ENCODE measurements at places on chromosomes 1 and 21.

GRCh38 chr1:42831273-42831672 lies 14.1 kb upstream of the SVBP start:
- DNase-seq, result no peak

DNA sequence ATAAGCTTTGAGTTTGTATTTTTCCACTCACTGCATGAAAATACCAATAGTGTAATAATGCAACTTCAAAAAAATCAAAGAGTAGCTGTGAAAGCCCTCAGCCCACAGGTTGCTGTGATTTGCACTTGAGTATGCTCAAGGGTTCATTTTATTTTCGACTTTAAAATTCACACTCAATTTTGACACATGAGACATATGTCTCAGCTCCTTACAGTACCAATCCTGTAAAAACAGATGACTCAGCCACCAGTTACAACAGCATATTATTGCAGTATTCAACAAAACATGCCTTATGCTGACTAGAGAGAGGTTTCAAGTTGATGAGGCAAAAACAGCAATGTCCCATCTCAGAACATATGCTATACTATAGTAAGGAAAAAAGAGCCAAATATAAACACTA lies 66.1 kb downstream of the CYYR1 start:
- DNase-seq, result no peak

GRCh38 chr1:47881505-47882442 lies 115.4 kb downstream of the TRABD2B start:
- DNase-seq, result no peak

- no peak for DNase-seq
These were observed 944.5 kb downstream of the KCNT2 start for GRCh38 chr1:195663549-195664280.

DNA sequence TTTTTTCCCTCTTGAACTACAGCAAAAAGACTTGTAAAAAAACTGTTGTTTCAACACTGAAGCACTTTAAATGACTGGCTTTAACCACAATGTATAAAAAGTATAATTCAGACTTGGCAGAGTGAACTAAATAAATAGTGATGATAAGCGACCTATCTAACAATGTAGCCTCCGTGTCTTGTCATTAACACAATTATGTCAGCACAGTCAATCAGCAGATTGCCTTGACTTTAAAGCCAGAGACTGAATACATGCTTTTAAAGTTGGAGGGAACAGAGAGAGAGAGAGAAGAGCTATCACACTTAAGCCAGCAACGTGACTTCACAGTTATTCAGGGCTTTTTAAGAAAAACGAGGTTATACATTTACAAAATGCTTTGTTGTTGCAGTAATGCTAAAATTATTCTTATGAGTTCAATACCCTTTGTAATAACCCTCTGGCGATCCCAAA lies 378.1 kb downstream of the LMO4 start:
- DNase-seq, result no peak

GRCh38 chr1:229981736-229982135 lies 85.3 kb upstream of the GALNT2 start:
- no peak for DNase-seq

GRCh38 chr21:33975548-33976081 lies 60.0 kb upstream of the ATP5PO start:
- peak; percentile 92 for DNase-seq

DNA sequence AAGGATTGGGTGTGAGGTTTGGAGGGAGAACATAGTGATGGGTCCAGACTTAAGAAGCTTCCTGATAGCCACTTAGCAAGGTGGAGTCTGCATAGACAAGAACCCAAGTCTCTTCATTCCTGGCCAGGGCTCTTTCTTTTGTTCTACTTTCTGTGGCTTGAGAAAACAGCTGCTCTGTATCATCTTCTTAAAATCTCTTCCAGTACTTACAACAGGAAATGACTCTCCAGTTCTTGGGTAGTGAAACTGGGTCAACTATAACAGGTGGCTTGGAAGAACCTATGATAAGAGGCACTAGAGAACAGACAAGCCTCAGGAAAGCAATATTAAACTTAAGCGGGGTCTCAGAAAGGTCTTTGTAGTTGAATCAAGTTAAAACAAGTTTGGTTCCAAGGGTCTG lies 148.1 kb upstream of the USP24 start:
- DNase-seq, result peak; percentile 12

GRCh38 chr1:241779897-241780296 lies 68.1 kb upstream of the EXO1 start:
- DNase-seq, result no peak

GRCh38 chr1:119564548-119564947 lies 57.5 kb downstream of the HSD3B1 start:
- DNase-seq, result peak; percentile 32

DNA sequence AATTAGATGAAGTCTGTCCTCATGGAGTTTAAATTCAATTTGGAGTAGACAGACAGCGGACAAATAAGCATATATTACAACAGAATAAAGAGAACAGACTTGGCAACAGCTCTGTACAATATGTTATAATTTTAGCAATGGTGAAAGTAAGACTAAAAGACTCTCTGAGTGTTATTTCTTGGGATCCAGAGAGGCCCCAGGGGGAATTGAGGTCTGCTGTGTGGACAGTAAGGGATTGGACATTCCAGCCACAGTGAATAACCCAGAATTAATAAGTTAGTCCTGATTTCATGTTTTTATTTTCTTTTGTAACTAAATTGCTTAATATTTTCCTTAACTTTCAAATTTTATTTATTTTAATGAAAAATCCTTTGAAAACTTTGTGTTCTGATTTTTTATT lies 101.7 kb downstream of the PATJ start:
- DNase-seq, result no peak

- no peak for DNase-seq
These were observed 74.1 kb upstream of the CASZ1 start for GRCh38 chr1:10870493-10871096.

DNA sequence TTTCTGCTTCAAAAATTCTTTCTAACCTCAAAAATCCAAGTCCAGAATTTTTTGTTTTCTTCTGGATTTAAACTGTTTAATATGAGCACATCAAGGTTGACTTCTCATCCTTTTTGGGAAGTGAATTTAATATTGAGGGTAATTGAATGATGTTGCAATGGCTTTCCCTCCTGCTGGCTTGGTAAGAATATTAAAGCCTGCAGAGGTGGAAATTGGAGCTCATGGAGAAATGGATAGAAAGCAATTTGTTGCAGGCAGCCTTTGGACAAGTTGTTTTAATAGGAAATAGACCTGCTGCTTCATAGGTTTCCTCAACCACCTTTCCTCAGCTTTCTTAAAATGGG lies 124.7 kb downstream of the SYT2 start:
- no peak for DNase-seq

GRCh38 chr21:45641480-45642035 lies 2.0 kb upstream of the PCBP3 start:
- no peak for DNase-seq

- no peak for DNase-seq
These were observed 517.4 kb downstream of the KIF26B start for GRCh38 chr1:245671966-245672767.

GRCh38 chr1:93504247-93505033 lies 56.5 kb downstream of the FNBP1L start:
- DNase-seq, result no peak

DNA sequence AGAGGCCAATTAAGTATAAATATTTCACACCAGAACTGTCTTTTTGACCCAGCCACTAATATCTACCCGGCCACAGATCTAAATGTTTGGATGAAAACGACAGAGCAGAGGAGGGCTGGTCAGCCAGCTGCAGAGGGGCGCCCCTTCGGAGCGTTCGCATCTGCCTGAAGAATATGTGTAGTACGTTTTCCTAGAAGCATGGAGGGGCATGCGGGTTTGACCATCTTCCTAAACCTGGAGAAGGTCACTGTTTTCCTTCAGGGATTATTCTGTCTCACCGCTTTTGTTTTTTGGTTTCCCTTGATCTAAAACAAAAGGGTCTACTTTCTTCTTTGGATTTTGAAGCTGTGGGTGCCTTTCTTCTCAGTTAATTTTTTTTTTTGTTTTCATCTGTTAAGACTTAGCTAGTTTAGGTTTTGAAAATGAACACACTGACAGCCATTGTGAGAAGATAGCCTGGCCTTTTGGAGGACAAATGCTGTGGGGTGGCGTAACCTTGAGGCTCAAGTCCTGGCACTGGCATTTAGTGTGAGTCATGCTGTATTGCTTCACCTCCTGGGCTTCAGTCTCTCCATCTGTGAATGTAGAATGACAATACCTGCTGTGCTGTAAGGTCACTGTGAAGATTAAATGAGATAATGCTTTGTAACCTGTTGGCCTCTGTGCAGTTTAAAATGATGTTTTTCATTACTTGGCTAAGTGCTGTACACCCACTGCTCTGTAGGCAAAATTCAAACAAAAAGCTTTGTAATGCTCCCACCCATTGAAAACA lies 74.1 kb upstream of the IRF2BP2 start:
- no peak for DNase-seq

DNA sequence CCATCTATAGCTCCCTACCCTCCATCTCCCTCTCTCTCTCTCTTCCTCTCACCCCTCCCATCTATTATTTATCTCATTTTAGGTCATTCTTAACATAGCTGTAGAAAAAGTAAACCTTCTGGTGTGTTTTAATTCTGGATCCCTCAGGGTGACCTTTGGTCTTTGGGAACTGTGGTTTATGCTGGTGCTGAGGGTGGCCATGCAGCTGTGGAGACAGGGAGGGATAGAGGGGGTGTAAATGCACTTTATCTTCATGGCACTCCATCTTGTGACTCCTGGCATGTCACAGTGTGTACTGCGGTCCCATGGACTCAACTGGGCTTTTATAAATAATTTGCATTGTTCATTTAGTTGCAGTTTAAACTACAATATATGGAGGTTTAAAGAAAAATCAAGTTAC lies 50.2 kb upstream of the RUNX1 start:
- DNase-seq, result no peak

GRCh38 chr1:34363915-34364314 lies 187.2 kb downstream of the C1orf94 start:
- DNase-seq, result no peak

DNA sequence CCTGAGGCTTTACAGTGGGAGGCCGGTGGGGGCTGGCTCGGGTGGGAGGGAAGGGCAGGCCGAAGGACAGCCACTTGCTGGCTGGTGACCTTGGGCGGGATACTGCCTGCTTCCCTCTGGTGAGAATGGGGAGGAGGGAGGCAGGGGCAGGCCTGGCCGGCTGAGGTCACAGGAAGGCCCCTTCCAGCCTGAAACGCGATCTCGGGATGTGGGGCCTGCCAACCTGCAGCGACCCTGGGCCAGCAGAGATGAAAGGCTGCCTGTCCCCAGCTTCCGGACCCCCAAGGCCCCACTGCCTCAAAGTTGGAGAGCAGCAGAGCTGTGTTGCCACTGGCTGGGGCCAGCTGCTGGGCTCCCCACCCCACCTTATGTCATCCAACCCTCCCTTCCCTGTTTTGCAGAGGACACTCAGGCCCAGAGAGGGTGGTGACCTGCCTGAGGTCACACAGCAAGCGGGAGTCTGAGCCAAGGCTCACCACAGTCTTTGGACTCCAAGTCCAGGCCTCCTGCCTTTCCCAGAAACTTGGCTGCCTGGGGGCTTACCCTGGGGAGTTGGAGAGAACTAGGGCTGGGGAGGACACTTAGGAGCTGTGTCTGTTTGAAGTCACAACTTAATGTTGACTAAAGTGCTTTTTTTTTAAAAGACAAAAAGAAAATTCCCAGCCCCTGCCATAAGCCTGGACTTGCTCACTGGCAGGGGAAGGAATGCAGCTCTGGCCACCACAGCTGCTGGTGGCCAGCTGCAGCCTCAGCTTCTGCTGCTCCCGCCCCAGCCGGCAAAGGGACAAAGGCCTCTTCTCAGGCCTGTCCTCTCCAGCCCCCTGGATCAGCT lies 14.8 kb upstream of the WASF2 start:
- DNase-seq, result no peak

DNA sequence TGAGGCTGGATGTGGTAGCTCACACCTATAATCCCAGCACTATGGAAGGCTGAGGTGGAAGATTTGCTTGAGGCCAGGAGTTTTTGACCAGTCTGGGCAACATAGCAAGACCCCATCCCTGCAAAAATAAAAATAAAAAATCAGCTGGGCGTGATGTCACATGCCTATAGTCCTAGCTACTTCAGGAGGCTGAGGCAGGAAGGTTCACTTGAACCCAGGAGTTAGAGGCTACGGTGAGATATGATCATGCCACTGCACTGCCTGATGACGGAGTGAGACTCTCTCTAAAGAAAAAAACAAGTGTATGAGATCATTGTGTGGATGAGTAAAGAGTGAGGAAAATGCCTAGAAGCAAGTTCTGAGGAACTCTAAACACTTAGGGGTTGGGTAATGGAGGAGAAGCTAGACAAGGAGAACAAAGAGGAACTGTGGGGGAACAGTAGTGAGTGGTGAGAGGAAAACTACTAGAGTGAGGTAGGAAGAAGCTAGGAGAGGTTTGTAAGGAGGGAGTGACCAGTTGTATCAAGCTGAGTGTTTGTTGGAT lies 17.0 kb downstream of the CLIC4 start:
- DNase-seq, result no peak

- DNase-seq, result no peak
These were observed 64.8 kb downstream of the NAV1 start for GRCh38 chr1:201603613-201604232.

DNA sequence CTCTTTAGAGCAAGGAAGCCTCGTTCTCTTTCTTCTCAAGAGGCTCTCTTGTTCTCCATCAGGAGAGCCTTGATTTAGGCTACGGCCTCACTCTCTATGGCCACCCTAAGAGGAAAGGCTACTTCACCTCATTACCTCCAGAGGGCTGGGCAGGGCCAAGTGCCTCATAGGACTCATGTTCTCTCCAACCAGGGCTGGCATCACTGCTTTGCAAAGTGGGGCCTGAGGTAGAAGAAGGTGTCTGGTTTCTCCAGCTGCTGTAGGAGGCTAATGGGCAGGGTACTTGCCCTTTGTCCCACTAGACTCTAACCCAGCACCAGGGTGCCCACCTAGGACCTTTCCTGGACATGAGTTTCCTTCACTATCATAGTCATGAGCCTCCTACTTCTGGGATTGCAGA lies 2.1 kb upstream of the ATXN7L2 start:
- no peak for DNase-seq

GRCh38 chr1:117613969-117614729 lies 8.3 kb downstream of the TENT5C start:
- DNase-seq, result no peak

DNA sequence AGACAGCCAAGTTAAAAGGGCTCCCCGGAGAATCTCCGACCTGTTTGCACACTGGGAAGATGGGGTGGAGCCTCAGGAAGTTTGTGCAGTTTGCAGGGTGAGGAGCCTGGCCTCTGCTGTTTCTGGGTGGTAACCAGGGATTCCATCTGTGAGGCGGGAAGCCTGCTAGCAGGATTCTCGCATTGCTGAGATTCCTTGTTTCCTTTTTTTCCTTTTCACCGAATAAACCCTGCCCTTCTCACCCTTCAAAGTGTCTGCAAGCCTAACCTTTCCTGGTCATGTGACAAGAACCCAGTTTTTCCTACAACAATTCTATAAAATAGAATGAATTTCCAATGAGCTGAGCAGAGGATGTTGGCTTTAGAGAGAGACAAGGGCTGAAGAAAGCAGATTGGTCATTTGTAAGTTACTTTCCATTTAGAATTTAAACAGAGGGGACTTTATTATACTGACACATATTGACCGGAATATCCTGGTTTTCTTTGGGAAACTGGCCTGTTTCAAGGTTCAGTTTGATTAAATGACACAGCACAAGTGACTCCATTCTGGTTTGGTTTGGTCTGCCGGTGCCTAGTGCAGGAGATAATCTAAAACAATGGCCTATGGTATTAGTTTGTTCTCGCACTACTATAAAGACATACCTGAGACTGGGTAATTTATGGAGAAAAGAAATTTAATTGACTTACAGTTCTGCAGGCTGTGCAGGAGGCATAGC lies 48.7 kb upstream of the DNAH14 start:
- no peak for DNase-seq

Measured in activated CD4-positive, alpha-beta T cell treated with anti-CD3 and anti-CD28 coated beads, Interleukin-2, amount 50 U/mL, for 16 hours (primary cell).